ENCODE measurements at places on chromosomes 4 and X.
A peak's percentile ranks its signal among the peaks of the same experiment; 100 is the strongest.

GRCh38 chr4:86561256-86561655 is 32.9 kb upstream of the PTPN13 start:
- DNase-seq, result no peak

GRCh38 chr4:26174027-26174426 is 146.8 kb upstream of the RBPJ start:
- DNase-seq, result no peak

DNA sequence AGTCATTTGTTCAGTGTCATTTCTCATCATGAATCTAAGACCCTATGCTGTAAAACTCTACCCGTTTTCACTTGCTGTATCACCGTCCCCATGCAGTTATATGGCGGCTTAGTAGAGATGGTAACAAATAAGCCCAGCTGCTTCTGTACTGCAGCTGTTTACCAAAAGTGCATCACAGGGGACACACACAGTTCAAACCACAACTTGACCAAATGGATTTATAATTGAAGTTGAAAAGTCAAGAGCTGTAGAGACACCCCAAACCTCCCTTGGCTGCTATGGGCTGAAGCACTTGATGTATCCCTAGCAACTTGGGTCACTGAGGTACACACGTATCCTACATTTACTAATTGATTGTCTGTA is 219.0 kb upstream of the FGF13 start:
- DNase-seq, result no peak

GRCh38 chr4:108849611-108850168 is 86.8 kb upstream of the ETNPPL start:
- no peak for DNase-seq

DNA sequence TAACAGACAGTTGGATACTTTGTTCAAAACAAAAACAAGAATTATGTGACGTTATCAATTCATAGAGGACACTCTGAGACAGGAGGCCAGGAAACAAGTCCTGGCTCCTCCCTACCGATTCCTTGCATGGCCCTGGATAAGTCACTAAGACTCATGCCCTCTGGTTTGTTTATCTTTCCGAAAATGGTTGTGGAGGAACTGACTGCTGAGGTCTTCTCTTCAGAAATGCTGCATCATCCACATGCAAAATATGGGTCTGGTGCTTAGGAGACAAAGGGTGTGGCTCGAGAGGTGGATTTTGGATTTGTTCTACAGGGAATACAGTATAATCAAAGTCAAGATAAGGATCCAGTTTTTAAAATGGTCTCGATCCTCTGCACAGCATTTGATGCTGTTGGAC is 130.9 kb downstream of the RELL1 start:
- no peak for DNase-seq

GRCh38 chr4:82382751-82383150 is 9.0 kb upstream of the HNRNPD start:
- DNase-seq, result peak; percentile 12

DNA sequence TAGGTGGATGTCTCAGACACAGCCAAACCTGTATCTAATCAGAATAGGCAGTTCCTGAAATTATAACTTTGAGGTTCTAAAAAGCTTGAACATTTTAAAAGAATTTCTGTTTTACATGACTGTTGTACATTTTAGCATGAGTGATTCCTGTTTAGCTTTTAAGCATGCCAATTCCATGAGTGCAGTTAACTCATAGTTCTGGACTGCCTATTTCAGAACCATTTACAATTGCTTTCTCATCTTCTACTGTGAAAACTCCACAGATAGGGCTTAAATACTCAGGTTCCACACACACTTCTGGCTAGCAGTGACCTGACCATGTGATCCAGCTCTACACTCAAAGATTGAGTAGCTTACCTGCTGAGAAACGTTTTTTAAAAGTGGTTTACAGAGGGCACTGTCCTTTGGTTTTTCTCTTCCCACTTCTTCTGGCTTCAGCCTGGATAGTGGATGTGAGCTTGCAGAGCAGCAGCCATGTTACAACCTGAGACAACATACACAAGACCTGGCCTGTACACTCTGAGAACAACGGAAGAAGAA is 280.8 kb downstream of the ANKRD50 start:
- no peak for DNase-seq

GRCh38 chrX:68892651-68893050 is 63.8 kb downstream of the EFNB1 start:
- DNase-seq, result no peak

DNA sequence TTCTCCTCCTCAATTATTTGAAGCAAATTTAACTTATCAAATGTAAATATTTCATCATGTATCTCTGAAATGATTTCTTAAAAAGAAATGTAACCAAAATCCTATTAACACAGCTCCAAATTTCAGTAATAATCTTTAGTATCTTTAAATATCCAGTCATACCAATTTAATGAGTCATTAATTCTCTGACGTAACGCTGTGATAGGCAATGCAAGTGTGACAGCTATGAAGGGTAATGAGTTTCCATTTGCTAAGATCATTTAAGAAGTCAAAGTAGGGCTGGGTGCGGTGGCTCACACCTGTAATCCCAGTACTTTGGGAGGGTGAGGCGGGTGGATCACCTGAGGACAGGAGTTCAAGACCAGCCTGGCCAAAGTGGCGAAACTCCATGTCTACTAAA is 15.6 kb downstream of the RPS3A start:
- DNase-seq, result no peak

DNA sequence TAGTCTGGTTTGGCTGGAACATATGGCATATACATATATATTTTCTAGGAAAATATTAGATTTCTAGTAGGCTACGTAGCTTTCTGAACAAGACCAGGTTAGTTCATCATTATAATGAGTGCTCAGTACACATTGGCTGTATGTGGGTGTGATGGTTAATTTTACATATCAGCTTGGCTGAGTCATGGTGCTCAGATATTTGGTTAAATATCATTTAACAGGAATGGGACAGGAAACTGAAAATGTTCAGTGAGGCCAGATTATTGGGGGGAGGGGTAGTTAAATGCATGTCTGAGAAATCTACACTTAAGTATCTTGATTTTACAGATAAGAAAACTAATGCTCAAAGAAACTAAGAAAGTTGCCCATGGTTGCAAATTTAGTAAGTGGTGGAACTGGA is 160.1 kb downstream of the RBMX2 start:
- DNase-seq, result no peak

DNA sequence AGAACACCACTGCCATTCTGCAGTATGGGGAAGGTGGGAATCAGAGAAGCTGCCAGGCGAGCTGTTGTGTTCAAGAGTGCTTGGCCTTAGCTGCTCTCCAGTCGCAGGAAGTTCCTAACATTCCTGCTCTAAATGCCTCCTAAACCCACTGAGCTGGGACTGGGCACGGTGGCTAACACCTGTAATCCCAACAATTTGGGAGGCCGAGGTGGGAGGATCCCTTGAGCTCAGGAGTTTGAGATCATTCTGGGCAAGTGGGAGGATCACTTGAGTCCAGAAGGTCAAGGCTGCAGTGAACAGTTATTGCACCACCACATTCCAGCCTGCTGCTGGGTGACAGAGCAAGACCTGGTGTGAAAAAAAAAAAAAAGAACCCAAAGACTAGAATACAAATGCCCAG is 690.3 kb upstream of the FAM241A start:
- DNase-seq, result no peak

GRCh38 chrX:102975016-102975415 is 37.9 kb downstream of the RAB40AL start:
- no peak for DNase-seq

GRCh38 chr4:56817840-56818491 is 3.5 kb downstream of the SPINK2 start:
- DNase-seq, result no peak

DNA sequence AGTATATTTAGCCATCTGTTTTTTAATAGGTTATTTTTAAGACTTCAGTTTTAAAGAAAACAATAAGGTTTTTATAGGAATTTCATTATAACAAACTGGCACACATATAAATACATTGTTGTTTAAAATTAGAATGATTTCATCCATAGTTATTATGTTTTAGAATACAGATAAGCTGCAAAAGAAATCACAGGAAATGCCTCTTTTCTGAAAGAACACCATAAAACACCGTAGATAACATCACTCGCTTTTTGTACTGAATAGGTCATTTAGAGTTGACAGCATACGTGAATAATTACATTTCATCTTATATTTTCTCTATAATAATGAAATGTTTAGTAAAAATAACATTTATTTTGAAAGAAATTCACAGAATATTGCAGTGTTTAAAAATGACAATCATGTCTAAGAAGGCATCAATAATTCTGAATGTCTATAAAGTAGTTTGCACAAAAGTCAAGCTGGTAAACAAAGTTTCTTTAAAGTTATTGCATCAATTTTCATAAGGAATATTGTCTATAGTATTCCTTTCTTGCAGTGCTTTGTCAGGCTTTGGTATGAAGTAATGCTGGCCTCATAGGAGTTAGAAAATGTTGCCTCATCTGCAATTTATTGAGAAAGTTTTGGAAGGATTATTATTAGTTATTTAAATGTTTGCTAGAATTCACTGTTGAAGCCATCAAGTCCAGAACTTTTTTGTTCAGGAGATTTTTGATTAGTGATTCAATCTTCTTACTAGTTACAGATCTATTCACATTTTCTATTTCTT is 17.9 kb upstream of the VEGFC start:
- no peak for DNase-seq

DNA sequence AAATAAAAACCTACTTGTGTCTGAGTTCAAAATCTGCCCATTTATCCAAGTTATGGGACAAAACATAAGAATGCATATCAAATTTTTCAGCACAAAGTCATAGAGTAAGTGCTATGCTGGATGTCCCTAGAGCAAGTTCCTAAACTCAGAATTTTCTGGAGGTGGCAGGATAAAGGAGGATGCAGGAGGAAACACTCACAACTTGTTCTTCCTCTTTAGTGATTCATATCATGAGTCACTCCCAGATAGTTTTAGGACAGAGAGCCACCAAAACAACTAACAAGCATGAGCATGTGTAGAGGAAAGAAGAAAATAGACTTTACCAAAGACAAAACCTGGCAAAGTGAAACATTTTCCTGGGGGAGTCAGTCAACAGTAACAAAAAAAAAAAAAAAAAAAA is 302.7 kb downstream of the KCTD8 start:
- DNase-seq, result no peak

GRCh38 chrX:4710618-4711433 is 997.4 kb upstream of the PRKX start:
- DNase-seq, result peak; percentile 0

DNA sequence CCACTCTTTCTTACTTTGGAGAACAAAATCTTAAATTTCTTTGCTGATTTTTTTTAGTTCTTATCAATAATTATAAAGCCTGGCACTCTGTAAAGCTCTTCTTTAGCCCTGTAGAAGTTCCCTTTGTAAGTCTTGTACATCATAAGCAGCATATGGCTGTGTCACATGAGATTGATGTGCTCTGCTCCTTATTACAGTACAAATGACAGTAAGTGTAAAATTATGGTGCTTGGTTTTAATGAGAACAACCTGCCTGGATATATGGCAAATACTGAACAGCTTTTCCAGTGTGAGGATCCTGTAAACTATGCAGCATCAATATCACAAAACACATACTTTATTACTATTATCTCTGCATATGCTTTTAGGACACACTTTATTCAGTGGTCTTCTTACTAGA is 145.9 kb upstream of the GNPDA2 start:
- no peak for DNase-seq

DNA sequence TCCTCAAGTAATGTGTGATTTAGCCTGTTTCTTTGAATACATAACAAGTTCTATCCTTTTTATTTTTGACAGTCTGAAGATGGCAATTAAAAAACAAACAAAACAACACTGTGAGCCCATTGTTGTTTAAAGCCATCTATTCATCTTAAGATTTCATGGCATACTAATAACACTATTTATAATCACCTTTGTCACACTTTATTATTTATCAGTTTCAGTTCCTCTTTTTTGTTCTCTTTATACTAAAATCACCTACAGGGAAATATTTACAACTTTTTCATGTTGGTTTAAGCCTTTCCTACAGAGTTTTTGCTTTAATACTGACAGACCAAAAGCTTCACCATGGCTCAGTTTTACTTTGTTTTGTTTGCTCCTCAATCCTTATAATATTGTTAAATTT is 247.4 kb upstream of the CTSO start:
- no peak for DNase-seq

GRCh38 chr4:2417226-2417764 is 1.1 kb downstream of the ZFYVE28 start:
- DNase-seq, result peak; percentile 40

DNA sequence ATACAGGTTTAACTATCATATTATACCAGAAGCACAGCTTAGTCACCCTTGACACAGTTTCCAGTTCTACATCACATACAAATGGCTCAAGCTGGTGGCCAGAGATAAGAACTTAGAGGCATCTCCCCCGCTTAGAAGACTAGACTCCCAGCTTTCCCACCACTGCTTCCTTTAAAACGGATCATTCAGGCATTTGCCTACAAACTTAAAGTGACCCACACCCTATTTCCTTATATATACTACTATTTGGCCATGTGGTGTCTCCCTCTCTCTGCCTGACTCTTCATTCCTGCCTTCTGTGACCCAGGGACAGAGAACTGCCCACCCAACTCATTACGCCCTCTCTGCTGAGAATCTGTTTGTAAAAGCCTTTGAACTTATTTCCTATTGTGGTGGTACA is 781.2 kb upstream of the DIAPH2 start:
- no peak for DNase-seq

DNA sequence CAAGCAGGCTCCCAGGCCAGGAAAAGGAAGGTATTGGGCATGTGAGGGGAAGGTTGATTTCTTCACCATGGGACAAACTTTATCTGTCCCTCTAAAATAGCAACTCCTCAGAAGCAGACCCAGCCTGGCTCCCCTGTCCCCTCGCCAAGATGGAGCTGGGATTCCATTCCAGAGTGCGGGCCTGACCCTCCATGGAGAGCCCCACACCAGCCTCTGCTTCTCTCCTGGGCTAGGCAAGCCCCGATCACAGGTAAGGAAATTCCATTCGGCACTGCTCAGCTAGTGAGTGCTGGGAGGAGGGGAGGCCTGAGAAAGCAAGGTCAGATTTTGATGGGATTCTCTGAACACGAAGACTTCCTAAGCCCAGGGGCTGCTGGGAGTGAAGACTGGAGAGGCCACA is 98.4 kb downstream of the EFNB1 start:
- DNase-seq, result no peak

DNA sequence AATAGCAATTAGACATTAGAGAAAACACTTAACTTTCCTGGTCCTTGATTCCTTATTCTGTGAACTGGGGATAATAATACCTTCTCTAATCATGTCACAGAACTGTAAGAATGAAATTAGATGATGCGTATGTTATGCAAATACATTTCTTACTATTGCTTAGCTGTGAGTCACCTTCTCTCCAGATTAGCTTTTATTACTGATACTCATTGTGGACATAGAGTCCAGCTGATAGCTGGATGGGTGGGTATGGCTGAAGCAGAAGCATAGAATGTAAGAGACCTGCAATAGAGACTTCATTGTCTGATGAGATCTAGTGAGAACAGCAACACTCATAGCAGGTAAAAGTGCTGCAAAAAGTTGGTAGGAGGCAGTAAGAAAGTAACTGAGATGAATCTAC is 437.2 kb upstream of the ZFP42 start:
- DNase-seq, result no peak

GRCh38 chr4:138892483-138893407 is 122.8 kb upstream of the NOCT start:
- DNase-seq, result peak; percentile 41
